ENCODE measurements at places on chromosomes 7 and 10. TPM values are rescaled to one million over a fixed set of nuclear protein-coding genes. Genes with fewer than 3 reads are reported as not detected.

DNA sequence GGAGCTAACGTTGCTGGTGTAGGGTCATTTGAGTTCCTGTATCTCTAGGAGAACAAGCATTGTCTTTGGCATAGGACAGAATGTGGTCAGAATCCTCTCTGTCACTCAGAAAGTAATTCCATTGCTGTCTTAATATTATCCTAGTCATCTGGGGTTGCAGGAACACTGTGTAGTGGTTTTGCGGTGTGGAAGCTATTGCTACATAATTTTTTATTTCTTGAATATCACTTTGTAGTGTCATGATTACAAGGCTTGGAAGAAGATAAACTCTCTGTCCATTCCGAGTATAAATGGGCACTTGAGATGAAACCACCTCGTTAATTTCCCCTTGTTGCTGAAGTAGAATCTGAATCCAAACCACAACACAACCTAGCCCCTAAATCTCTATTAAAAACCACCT lies 919.2 kb downstream of the LRMDA start:
- no peak for DNase-seq

- no peak for DNase-seq
Measured at GRCh38 chr7:88111954-88112471, 107.8 kb downstream of the SRI start.

GRCh38 chr10:7817984-7818294 lies 366 bp upstream of the TAF3 start:
- no peak for DNase-seq

- DNase-seq, result no peak
Measured at GRCh38 chr7:11914645-11915044, 82.6 kb upstream of the THSD7A start.

DNA sequence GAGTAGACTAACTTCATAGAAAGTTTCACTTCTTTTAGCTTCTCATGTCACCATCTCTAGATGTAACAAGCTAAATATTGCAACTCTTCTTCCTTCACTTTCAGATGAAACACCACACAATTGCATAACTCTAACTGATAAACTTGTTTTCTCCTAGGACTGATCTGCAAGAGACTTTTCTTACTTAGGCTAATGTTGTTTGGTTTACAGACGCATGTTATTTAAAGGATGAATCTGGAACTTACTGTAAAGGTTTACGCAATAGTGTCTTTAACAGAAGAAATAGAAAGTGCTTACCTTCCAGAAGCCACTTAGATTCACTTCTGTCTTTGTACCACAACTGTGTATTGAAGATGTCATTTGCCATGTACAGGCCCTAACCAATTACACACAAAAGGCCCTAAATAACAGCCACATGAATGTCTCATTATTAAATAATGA lies 22.1 kb upstream of the ZC3HAV1 start:
- DNase-seq, result no peak

DNA sequence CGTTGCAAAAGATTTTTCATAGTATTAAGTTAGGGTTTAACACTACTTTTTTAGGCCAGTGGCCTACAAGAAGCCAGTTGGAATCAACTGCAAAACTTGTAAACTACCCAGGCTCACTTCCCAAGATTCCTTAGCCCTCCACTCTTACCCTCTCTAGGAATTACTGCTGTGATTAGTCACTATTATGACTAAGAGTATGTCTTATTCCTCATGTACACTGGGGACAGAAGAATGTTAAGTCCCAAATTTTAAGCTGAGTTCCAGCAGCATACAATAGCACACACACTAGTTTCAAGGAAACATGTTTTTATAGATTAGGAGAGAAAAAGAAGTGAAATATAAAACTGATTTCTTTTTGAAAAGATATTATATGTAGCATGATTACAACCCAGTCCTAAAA lies 42.8 kb downstream of the FBXL13 start:
- no peak for DNase-seq

DNA sequence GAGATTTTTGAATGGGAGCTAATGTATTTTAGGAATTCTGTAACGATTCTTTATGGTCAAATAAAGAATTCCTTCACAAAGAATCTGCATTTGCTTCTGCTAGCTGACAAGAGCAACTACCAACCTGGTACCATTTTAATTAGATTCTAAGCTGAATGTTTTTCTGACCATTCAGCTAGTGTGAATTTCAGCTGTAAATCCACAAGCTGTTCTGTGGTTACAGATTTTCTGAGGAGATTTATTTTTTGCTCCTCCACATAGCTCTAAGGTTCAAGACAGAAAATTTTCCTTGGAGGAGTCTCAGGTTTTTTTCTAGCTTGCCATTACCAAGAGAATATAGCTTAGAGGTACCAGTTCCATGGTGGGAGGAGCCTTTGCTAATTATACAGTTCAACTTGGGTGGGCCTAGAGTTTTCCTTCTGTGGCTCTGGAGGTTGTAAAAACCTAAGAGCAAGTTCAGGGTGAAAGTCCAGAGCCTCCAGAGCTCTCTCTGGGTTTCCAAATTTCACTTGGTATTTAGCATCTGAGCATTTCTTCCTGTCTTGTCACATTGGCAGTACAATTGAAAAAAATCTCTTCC lies 120.1 kb downstream of the JAZF1 start:
- no peak for DNase-seq

DNA sequence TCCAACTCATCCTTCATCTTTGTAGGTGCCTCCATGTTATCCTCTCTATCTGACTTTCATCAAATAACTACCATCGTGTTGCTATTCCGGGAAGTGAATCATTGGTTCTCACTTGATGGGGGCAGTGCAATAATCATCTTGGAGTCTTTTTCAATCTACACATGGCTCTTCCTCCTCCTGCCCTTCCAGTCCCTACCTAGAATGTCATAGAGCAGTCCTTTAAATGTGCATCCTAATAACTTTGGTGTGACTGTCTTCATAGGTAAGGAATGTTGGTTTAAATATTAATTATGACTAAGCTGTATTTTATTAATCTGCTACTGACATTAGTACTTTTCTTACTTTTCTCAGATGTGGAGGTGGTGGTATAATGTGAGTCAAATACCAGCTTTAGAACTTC lies 8.4 kb upstream of the CDK14 start:
- no peak for DNase-seq

DNA sequence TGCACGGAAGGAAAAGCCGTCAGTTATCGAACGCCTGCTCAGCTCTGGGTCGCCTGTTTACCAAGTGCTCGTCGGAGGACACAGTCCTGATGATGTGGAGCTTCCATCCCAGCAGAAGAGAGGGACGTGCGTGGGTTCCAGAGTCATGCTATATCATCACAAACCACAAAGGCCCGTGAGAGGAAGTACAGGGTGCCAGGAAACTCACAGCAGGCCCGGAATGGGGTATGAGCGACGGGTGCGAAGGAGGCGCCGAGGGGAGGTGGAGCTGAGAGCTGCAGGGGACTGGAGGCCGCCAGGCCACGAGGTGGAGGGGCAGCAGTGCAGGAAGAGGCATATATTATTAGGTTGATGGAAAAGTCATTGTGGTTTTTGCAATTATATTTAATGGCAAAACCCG lies 102.5 kb downstream of the ACTR3B start:
- no peak for DNase-seq

GRCh38 chr7:29642494-29643155 lies 79.0 kb downstream of the PRR15 start:
- DNase-seq, result no peak

DNA sequence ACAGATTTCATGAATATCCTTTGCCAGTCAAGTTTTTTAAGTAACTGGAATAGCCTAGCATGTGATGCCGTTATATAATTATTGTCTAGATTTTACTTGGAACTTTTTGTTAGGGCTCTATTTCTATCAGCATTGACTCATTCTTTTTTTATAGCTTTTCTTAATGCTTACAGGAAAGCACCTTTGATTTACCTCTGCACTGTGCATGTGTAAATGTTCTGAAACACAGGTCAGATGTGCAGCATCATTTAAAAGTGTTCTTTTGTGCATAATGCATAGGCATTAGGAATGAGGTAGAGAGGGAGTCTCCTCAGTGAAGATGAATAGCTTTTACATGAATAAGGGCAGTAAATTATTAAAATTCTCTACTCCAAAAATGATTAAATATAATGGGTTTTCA lies 669.3 kb upstream of the MBL2 start:
- no peak for DNase-seq

The NUTM2B gene
- 1.0 TPM for total RNA-seq

GRCh38 chr7:77269360-77270093 lies 69.9 kb upstream of the FGL2 start:
- no peak for DNase-seq

DNA sequence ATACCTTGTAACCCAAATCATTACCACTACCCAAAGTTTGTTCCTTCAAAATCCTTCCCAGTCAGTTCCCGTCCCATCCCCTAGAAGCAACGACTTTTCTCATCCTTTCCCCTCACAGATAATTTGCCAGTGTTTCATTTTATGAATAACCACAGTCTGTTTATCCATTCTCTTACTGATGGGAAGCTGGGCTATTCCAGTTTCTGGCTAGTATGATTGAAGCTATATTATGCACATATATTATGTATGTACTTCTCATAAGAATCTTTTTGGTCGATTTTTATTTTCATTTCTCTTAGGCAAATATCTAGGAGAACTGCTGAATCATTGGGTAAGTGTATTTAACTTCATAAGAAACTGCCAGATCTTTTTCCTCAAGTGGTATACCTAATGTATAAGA lies 114.6 kb downstream of the ZNF438 start:
- no peak for DNase-seq

DNA sequence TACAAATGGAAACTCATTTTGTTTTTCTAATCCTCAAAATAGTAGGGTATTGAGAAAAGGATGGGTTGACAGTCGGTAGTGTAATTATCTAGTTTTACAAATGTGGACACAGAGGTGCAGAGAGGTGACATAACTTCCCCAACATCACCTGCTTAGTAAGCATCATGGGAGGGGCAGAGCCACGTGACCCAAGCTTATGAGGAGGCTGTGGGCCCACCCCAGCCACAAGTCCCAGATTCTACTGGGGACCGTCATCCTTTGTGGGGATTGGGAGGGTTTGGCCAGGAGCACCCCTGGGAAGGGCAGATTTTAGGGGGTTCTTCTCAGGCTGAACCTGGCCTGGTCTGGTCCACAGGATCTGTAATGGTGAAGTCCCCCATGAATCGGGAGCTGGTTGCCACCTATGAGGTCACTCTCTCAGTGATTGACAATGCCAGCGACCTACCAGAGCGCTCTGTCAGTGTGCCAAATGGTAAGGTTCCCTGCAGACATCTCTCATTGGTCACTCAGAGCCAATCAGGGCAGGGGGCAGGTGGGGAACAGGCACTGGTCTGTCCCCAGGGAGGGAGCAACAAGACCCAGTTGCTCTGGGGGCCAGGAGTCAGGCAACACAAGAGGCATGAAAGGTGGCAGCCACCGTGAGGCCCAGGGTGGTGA lies 23.6 kb upstream of the VSIR start:
- no peak for DNase-seq

DNA sequence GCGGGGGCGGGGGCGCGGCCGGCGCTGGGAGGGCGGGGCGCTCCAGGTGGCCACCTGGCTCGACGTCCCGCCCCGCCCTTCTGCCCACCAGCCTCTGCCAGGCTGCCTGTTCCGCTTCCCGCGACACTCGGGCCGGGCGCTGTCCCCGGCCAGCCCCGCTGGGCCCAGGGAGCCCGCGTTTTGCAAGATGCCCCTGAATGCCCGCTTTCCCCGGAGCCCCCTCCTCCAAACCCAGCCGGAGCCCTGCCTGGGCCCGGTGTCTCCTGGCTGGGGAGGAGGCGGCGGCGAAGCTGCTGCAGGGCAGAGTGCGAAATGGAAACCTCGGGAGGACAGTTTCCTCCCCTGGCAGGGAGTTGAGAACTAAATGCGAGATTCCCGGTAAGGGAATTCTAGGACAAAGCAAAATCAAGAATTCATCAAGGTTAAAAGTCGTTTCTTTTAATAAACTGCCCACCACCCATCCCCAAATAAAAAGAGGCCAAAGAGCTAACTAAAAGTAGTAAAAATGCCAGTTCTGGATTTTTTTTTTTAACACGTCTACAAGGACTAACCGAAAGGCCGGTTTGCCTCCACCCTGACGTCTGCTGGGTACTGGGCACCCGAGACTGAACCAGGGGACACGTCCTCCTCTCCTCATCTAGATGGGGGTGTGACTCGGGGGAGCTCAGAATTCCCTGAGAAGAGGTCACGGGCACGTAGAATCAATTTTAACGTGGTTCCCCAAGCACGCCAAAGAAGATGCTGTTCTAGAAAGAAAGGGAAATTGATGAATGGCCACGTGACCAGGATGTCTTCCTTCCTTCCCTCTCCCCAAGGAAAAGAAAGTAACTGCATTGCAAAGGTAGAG lies 200.4 kb upstream of the NFE2L3 start:
- DNase-seq, result peak; percentile 58

DNA sequence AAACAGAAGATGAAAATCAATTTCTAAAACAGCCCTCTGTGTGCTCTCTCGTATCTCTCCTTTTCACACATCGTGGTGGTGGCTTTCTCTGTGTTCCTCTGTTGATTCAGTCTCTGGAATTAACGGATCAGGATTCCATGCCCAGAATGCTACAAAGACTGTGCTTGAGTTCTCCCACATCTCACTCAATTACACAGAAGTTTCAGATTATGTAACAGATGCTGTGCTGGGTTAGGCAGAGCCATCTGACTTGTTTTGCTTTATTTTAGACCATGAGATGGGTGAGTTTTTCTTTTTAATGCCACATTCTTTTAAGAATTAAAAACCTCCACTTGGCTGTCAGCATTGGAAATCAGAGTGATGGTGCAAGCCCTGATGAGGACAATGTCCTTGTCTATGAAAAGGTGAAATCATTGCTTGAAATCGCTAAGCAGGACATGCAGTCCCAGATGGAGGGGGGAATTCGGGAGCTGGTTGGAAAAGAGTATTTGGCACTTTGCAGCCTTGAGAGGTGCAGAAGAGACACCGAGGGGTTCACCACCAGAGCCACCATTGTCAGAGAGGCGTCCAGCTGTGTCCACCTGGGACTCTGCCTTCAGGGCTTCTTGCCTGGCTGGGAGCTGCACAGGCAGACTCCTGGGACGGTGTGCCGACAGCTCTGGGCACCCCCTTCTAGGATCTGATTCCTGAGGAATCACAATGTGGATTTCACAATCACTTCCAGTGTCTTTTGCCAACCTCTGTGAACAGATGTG lies 80.4 kb downstream of the EGFR start:
- DNase-seq, result no peak

The TSPAN15 gene
- 118 TPM for total RNA-seq

The RNLS gene
- total RNA-seq, result 12.1 TPM

The PON2 gene
- 129 TPM for total RNA-seq

DNA sequence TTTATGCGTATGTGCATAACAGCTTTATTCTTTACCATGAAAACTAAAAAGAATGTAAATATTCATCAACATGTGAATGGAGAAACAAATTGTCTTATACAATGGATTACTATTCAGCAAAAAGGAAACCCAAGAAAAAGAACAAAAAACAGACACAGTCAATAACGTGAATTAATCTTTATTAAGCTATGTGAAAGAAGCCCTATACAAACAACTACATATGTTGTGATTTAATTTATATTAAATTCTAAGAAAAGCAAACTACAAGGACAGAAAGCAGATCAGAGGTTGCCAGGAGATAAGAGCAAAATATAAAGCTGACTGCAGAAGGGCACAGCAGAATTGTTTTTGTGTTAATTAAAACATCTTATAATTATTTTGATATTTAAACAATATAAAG lies 756.4 kb upstream of the MBL2 start:
- DNase-seq, result no peak

GRCh38 chr7:71867626-71868025 lies 544.5 kb downstream of the CALN1 start:
- no peak for DNase-seq
